ENCODE measurements at places on chromosomes 4 and X.

DNA sequence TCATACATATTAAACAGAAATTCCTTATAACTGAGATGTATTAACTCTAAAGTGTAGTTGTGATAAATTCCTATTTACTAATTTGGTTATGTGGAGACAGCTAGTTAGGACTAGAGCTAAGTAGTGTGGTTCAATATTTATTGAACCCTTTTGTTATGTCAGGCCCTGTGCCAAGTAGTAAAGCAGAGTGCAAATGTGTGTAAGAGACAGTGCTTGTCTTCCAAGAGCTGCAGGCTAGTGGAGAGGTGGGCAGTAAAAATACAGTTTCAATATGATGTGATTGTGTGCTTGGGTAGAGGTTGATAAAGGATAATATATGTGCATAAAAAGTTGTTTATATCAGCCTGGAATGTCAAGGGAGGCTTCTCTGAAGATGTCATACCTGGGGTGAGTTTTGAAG is 80.0 kb downstream of the TBC1D19 start:
- DNase-seq, result no peak

GRCh38 chr4:71441186-71442169 is 102.7 kb downstream of the SLC4A4 start:
- no peak for DNase-seq

DNA sequence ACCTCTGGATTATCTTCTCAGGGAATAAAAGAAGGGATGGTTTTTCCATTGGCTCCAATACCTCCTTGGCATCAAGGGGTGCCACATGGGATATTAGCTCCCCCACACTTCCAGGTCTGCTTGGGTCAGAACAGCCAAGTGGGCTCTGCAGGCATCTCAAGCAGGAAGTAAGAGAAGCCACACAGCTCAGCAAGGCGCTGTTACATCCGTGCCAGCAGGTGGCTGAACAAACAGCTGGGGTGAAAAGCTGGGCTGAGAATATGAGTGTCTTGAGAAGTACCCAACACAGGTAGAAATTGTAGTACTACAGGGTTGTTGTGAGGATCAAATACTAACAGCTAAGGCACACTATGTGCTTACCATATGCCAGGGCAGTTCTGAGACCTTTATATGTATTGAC is 76.7 kb upstream of the TMEM150C start:
- DNase-seq, result no peak

DNA sequence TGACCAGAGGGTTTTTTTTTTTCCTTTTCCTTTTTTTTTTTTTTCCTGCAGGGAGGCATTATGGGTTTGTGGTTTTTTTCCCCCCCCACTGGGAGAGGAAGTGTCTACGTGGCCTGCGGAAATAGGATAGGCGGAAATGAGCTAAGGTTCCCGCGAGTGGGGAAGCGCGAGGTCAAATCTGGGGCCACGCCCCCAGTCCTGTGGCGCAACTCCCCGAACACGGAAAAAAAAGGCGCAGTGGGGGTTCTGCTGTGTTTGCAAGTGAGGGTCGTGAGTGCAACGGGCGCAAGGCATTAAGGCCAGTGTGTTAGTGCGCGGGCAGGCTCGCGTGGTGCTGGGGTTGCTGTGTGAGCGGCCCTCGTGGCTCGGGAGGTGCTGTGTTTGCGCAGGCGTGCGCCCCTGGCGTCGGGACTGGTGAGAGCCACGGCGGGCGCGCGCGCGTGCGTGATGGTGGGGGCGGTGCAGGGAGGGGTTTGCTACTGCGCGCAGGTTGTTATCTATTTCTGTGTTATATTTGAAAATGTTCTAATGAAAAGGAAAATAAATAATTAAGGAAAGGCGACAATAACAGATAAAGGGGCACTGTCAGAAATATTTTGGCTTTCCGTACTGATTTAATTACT is 685 bp upstream of the MORF4L2 start:
- DNase-seq, result peak; percentile 76

GRCh38 chrX:15160558-15161095 is 109.3 kb downstream of the ASB9 start:
- no peak for DNase-seq

- no peak for DNase-seq
These were observed 45.6 kb downstream of the RFC1 start for GRCh38 chr4:39320381-39321115.

- DNase-seq, result no peak
These were observed 208.5 kb downstream of the MAD2L1 start for GRCh38 chr4:119858176-119858575.

- no peak for DNase-seq
These were observed 790.8 kb downstream of the PCDH18 start for GRCh38 chr4:136741468-136741867.

DNA sequence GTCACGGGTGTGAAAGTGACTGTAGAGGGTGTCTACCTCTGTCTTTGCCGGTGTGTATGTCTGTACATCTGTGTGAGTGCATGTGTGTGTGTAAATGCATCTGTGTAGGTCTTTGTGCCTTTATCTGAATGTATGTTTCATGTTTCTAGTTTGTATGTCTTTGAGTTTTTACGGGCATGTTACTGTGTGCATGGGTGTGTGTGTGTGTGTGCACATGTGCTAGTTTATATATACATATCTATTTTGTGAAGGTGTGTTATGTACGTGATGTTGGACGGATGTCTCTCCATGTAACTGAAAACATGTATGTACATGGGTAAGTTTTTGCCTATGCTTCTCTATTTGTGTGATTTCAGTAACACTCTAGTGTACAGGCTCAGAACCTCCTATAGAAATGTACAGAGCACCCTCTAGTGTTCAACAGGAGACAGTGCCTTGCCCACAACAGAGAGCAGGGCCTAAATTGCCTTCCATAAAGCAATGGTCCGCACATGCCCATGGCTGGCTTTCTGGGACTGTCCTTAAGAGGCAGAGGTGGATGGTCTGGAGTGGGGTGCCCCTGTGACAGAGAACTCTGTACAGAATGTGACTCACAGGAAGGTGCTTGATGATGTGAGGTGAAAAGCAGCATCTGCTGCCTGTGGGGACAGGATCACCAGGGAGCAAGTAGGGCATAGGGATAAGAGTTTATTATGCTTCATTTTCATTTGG is 343.5 kb downstream of the RAPGEF2 start:
- DNase-seq, result no peak

GRCh38 chrX:24424948-24425347 is 40.1 kb upstream of the PDK3 start:
- DNase-seq, result no peak

DNA sequence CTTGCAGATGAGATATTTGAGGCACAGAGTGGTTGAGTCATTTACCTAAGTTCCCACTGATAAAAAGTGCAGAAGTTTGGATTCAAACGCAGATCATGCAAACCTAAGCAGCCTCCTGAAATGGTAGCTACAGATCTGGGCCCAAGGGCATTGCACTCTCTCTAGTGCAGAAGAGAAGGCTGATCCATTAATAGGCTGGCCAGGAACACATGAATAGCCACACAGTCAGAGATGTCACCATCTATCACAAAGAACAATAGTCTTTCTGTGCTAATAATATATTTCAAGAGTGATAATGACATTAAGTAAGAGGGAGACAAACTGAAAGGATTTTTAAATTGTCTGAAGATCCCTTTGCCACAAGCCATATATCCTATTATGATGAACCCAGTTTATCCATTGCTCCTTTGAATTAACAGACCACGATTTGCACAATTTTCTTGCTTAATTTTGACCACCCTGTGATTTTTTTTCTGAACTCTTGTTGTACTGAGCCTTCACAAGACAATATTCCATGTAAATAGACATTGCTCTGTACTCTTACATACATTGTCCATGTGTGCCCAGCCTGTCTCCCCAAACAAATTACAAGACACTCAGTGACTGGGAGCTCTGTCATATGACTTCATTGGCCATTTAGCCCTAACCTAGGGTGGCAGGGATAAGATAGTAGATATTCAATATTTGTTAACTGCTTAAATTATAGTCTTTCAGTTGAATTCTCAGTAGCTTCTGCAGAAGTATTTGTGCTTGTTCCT is 112.4 kb upstream of the RBPJ start:
- DNase-seq, result no peak

- DNase-seq, result no peak
These were observed 61.7 kb upstream of the CAMK2D start for GRCh38 chr4:113823291-113823659.

- DNase-seq, result no peak
These were observed 69.1 kb upstream of the PUDP start for GRCh38 chrX:7216981-7217587.

- DNase-seq, result no peak
These were observed 36.9 kb upstream of the SH3KBP1 start for GRCh38 chrX:19924285-19924684.

- DNase-seq, result no peak
These were observed 29.0 kb downstream of the DDX60L start for GRCh38 chr4:168451331-168451730.

GRCh38 chrX:132294776-132295495 is 75.7 kb upstream of the RAP2C start:
- no peak for DNase-seq

DNA sequence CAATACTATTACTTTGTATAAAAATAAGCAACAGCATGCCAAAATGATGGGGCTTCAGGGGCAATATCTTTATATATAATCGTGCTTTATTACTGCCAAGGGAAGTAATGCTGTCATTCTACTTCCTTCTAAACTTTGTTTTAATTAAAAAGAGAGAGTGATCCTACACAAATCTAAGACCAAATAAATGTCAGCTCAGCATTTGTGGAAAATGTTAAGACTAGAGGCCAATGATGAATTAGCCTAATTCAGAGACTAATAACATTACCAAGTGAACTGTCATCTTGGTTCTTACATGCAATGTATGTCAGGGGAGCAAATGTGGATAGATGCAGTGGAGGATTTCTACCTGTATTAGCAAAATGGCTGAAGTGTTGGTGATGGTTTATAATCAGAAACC is 166.4 kb upstream of the PTCHD1 start:
- DNase-seq, result no peak

DNA sequence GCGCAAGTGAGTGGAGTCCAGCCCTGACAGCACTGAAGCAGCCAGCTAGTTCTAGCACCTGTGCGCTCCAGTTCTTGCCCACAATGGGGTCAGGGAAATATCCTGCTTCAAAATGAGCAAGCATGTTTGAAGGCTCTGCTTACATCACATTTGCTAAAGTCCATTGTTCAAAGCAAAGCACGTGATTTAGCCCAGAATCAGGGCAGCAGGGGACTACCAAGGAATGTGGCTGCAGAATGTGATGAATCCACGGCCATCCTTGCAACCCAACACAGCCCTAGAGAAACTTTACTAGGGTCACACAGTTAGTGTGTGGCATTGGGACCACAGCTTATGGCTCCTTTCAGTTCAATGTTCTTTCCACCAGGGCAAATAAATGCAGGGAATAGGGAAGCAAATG is 47.3 kb upstream of the SMIM31 start:
- DNase-seq, result no peak

- DNase-seq, result no peak
These were observed 44.5 kb upstream of the PGRMC2 start for GRCh38 chr4:128332081-128332480.

GRCh38 chr4:7433376-7434140 is 1.2 kb downstream of the PSAPL1 start:
- DNase-seq, result no peak

GRCh38 chr4:77920371-77920770 is 57.7 kb downstream of the MRPL1 start:
- no peak for DNase-seq

DNA sequence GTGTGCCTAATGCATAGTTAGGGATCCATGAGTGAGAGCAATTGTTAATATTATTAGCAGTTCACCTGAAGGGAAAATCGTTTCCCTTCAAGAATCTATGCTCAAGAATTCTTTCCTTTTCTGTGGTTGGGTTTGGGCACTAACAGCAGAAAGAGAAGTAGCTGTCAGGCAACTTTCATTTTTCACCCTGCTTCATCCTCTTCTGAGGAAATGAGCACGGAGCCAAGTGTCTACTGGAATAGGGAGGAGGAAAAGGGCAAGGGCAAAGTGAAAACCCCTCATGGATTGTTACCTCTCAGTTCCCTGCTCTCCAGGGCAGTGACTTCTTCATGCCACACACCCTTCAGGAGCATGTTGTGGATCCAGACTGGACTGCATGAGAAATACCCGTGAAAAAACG is 2.6 kb upstream of the HPGDS start:
- DNase-seq, result no peak

- DNase-seq, result no peak
These were observed 172.7 kb downstream of the NHS start for GRCh38 chrX:17547658-17548057.

GRCh38 chrX:31715675-31716074 is 643.8 kb upstream of the FTHL17 start:
- no peak for DNase-seq

- no peak for DNase-seq
These were observed 77.8 kb downstream of the SHROOM2 start for GRCh38 chrX:9864011-9864410.

- DNase-seq, result no peak
These were observed 510.0 kb downstream of the GBA3 start for GRCh38 chr4:23202712-23203247.

DNA sequence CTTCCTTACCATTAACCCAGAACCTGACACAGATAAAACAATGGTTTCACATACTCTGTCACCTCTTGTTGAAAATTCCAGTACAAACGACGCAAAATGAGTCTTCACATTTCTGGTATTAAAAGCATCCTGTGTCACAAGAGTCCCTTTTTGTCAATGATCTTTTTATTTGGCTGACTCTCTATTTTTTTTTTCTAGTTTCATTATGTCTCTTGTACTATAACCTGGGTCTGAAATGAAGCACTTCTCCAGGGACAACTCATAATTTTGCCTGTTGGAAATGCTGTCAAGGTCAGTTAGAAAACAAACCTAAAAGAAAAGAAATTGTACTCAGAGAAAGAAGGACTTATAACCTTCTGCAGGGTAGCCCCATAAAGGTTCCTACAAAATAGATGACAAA is 93.1 kb downstream of the NR3C2 start:
- DNase-seq, result no peak

- DNase-seq, result no peak
These were observed 71.0 kb upstream of the UGT8 start for GRCh38 chr4:114527637-114528036.

GRCh38 chr4:53098681-53099121 is 236.6 kb downstream of the RASL11B start:
- no peak for DNase-seq

- no peak for DNase-seq
These were observed 16.3 kb upstream of the PDK3 start for GRCh38 chrX:24448762-24449250.

GRCh38 chr4:85416094-85416493 is 58.9 kb upstream of the ARHGAP24 start:
- no peak for DNase-seq

GRCh38 chrX:79645749-79646148 is 278.6 kb upstream of the ITM2A start:
- no peak for DNase-seq

DNA sequence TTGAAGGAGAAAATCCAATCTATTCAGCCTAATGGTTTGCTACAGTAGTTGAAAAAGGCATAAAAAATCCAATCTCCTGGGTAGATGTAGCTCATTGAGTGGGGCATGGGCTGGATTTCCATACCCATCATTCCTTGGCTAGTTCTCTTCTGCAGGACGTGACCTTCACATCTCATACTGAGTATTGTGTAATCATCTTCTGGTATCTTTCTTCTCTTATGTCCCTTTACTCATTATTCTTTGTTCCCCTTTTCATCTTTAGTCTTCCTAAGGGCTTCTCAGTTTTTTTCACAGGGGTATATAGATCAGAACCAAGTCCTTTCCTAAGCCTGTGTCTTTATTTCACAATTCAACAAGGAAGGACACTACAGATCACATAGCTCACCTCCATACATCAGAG is 727.6 kb upstream of the MAGEB2 start:
- DNase-seq, result no peak

GRCh38 chr4:139416073-139416673 is 37.7 kb upstream of the RAB33B start:
- no peak for DNase-seq

GRCh38 chr4:182126603-182127002 is 116.6 kb upstream of the TENM3 start:
- DNase-seq, result no peak

Measured in stimulated activated CD4-positive, alpha-beta T cell treated with anti-CD3 and anti-CD28 coated beads, TNF-alpha, amount 100 ng/mL, for 4 hours (primary cell).